ENCODE measurements at places on chromosomes 2 and 18.

DNA sequence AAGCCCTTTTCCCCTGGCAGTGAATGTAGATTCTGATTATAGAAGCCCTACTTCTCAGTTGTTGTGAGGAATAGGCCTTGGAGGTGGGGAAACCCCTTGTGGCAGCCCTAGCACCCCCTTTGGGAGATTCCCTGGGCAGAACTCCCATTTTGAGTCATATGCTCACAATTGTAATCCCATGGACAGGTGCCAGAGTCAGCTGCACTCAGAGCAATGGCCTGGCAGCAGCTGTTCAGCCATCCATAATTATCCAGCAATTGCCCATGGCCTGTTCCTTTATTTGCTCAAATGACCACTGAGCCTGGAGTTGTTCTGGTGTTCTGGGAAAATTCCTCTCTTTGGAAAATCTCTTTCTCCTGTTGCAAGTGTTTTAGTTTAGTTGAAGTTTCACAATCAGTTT, 71.7 kb downstream of the PTRHD1 start:
- peak; percentile 93 for DNase-seq

DNA sequence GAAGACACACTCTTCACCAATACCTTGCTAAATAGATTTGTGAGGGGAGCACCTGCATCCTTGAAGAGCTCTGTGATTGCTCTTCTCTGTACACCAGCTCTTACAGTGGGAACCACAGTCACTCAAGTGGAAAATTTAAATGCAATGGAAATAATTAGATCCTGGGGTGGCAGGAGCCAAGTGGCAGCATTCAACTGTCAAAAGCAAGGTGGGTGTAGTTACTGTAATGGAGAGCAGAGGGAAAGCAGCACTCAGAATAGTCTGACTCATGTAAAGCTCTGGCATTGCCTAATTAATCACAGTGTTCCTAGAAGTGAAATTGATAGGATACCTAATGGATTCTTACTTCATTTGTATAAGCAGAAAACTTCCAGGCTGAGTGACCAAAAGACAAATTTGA, 245.8 kb downstream of the KCNE4 start:
- DNase-seq, result no peak

- DNase-seq, result no peak
Observed at GRCh38 chr2:142509401-142509800, 368.1 kb upstream of the KYNU start.

- no peak for DNase-seq
Observed at GRCh38 chr2:40169430-40169829, 282.5 kb downstream of the SLC8A1 start.

DNA sequence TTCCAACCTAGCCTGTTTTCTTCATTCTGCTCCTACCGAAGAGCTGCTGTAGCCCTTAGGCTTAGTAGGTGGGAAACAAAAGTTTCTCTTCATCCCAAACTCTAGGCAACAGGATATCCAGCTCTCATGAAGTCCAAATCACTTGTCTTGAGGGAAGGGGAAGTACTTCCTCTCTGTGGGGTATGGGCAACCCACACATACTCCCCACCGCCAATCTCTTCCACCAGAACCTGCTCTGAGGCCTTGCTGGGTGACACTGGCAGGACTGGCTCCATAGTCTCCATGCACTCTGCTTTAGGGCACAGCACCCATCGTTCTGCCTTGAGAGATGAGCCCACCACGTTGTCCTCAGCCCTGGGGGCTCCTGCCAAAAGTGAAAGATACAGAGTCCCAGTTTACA, 173.0 kb downstream of the NCK2 start:
- no peak for DNase-seq

DNA sequence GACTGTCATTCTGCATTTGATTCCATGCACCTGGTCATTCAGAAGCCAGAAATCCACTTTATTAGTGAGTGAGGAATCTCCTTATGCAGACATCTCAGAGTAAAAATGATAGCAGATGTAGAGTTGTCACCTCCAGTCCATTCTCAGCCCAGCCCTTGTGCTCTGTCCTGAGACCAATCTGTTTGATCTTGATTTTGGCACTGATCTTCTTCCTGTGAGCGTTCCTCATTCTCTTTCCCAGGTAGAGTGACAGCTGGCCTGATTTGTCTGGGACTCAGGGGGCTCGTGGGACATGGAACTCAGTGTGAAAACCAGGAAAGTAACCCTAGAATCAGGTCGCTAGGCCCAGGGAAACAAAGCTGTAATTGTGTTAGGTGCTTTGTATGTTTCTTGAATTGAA, 8.9 kb downstream of the ARHGAP25 start:
- DNase-seq, result no peak

- no peak for DNase-seq
Observed at GRCh38 chr2:82667491-82667890, 1791.6 kb downstream of the SUCLG1 start.

Measured in substantia nigra (tissue), 51 donors.